ENCODE measurements at places on chromosomes 6 and 20.

- no peak for DNase-seq
Observed at GRCh38 chr6:142935553-142936517, 9.1 kb downstream of the HIVEP2 start.

- DNase-seq, result no peak
Observed at GRCh38 chr6:106086814-106087175, 659 bp downstream of the PRDM1 start.

GRCh38 chr6:33297956-33298772 is 578 bp downstream of the RGL2 start:
- DNase-seq, result no peak

DNA sequence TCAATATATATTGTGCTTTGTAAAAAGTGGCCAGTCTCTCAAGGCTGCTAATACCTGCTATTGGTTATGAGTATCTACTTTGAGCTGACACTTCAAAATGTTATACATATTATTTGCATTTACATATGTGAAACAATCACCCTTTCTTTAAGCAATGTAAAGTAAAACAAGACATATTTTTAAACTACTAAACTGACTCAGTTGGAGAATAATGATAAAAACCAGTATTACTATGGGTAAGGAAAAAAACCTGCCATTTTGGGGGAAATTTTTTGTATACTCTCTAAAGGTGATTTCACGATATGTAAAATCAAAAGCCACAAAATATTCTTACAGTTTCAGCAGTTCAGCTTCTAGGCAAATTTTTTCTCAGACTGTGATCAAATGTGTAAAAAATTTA is 232.3 kb downstream of the PRL start:
- DNase-seq, result no peak

GRCh38 chr6:97029552-97029951 is 105.0 kb downstream of the KLHL32 start:
- DNase-seq, result no peak

GRCh38 chr20:40610730-40611129 is 78.3 kb downstream of the MAFB start:
- DNase-seq, result no peak

DNA sequence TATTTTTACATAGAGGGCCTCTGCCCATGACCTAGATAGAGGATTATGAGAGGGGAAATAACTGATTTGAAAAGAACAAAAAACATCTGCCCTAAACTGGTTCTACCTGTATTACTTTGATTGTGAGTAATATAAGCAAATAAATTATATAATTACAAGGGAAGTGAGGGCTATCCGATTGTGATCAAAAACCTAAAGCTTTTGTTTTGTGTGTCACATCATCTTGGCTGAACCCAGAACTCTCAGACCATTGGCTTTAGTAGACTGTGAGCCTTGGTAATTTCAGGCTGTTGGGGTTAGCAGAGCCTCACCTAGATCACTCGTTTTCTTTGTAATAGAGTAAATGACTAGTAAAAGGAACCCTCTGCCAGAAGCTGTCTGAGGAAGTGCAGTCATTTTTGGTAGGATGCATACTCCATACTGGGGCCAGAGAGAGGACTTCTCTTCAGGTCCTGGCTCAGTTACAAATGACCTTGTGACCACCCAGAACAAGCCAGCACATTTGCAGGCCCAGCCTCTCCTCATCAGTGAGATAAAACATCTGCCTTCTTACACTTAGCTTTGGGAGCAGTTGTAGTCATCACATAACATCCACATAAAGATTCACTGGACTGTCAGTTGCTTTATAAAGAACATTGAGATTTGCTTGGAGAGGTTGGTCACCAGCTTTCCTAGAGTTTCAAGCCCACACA is 13.5 kb downstream of the STK35 start:
- DNase-seq, result no peak

DNA sequence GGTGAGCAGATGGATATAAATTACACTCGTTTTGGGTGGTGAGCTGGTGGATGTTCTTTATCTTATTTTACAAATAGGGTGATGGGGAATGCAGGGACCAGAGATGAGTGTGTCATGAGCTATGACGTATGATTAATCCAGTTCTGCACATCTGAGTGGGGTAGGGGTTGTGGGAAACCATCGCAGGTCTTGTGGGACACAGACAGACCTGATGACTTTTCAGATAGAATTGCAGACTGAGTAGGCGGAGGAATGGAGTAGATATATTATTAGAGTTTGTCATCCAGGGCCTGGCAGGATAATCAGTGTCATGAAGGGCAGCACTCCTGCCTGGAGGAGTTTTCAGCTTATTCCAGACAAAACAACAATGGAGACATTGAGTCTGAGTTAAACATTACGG is 12.9 kb upstream of the DSP start:
- no peak for DNase-seq

- no peak for DNase-seq
Observed at GRCh38 chr6:107360476-107360875, 98.9 kb downstream of the PDSS2 start.

GRCh38 chr20:1813674-1814635 is 81.3 kb upstream of the SIRPA start:
- no peak for DNase-seq

DNA sequence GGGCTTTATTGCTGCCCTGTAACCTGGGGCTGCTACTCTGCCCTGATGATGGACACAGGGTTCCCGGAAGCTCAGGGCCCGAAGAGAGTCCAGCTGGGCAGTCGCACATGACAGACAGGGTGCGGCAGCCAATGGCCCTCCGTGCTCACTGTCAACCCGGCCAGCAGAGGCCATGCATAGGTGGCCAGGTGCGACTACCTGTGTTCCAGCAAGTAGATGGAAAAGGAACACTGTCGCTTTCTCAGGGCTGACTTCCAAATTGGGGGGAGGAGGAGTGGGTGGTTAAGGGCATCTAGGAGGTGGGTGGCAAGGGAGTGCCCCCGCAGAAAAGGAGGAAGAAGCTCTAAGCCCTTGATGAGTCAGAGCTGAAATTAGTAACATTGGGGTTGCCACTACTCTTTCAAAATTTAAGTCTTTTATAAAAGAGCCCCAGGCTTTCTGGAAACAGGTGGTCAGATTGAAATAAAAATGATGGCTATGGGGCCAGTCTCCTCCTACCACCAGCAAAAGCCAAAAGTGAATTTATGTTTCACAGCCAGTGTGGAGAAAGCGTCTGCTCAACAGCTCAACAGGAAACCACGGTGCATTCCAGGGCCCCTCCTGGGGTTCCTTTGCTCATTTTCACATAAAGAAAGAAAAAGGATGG is 2.3 kb upstream of the RAMACL start:
- DNase-seq, result no peak

- no peak for DNase-seq
Observed at GRCh38 chr6:80930376-80930775, 822.1 kb downstream of the TENT5A start.

- DNase-seq, result no peak
Observed at GRCh38 chr20:60627751-60628565, 624.1 kb upstream of the CDH4 start.

GRCh38 chr20:988272-988671 is 13.8 kb downstream of the RSPO4 start:
- no peak for DNase-seq

- DNase-seq, result no peak
Observed at GRCh38 chr6:36915599-36915998, 29.8 kb downstream of the C6orf89 start.

- no peak for DNase-seq
Observed at GRCh38 chr6:16472349-16473069, 234.1 kb downstream of the GMPR start.

GRCh38 chr20:23404196-23404595 is 17.1 kb downstream of the NAPB start:
- DNase-seq, result no peak

DNA sequence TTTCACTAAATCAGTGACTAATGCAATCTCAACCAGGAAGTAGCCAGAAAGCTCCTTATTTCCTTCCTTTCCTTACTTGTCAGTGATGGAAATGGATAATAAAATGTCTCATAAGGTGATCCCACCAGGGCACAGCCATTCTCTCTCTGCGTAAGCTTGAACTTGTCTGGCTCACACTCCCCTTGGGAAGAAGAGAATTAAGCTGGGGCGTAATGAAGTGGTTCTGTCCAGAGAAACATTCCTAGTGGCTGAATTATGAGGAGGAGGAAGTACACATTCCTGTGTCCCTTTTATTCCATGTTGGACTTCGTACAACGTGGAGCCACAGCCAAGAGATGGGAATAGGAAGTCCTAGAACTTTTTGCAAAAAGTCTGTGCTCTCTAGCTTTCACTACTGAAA is 93.7 kb downstream of the MTHFD1L start:
- no peak for DNase-seq

- no peak for DNase-seq
Observed at GRCh38 chr6:23340271-23340670, 770.9 kb downstream of the HDGFL1 start.

DNA sequence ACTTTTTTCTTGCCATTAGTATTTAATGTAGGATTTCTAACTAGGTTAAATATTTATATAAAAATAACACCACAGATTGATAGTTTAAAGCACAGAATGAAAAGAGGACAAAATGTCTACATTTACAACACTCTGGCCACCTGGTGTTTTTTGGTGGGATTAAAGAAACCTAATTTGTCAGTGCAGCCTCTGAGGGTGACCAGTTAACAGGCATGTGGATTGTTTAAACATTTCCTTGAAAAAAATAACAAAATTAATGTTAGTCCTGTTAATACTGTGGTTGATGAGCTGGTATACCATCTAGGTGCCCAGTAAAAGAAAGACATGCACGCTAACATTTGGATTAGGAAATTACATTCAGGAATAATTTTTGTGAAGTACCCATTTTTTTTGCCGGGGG is 8.8 kb downstream of the SLC9A8 start:
- DNase-seq, result no peak

DNA sequence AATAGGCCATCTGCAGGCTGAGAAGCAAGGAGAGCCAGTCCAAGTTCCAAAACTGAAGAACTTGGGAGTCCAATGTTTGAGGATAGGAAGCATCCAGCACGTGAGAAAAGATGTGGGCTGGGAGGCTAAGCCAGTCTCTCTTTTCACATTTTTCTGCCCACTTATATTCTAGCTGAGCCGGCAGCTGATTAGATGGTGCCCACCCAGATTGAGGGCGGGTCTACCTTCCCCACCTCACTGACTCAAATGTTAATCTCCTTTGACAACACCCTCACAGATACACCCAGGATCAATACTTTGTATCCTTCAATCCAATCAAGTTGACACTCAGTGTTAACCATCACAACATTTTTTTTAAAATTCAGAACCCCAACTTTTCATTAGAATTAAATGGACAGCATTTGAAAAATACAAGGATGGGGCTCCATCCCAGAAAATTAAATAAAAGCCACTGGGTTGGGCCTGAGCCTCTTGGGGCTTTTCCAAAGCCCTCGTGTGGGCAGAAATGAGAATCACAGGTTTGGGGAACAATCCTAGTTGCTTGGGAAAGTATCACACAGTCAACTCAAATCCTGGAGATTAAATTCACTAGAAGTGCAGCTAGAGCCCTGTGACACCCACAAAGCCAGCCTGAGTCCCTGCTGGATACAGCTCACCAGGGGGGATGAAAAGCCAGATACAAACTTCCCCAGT is 2.2 kb downstream of the CLDN20 start:
- DNase-seq, result no peak

DNA sequence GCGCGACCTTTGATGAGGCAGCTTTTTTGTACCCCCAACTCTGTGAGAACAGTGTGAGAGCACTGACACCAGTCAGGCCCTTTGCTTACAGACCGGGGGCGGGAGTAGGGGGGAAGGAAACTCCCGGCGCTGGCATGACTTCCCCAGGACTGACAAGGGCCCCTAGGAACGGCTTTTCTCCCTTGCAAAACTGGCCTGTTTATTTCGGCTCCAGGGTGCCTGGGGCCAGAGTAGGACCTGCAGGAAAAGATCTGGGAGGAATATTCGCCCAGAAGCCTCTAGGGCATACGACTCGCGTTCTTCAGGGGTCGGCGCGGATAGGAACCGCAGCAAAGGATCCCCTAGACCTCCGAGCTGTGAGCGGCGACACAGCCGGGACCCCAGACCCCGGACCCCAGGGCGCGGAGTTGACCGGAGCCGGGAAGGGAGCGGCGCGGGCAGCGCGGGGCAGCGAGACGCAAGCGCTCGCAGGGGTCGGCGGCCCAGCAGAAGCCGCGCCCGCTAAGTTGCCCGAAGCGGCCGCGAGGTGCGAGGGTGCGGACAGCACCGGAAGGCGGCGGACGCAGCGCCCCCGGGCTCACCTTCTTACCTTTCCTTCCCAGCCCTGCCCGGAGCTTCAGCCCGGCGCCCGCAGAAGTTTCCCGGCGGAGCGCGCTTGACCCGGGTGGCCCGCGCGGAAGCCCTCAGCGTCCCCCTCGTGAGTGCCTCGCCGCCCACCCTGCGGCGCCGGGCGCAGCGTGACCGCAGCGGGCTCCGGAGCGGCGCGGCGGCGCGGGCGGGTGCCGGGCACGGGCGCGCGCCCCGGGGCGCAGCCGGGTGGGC is at the start of gene POPDC3:
TSS of gene POPDC3 (minus strand) at position 771 of the 822 bp plus-strand sequence. CDS start 18,105 bp downstream, outside the sequence.
- no peak for DNase-seq

- DNase-seq, result no peak
Observed at GRCh38 chr20:62628691-62629090, 13.6 kb upstream of the SLCO4A1 start.

DNA sequence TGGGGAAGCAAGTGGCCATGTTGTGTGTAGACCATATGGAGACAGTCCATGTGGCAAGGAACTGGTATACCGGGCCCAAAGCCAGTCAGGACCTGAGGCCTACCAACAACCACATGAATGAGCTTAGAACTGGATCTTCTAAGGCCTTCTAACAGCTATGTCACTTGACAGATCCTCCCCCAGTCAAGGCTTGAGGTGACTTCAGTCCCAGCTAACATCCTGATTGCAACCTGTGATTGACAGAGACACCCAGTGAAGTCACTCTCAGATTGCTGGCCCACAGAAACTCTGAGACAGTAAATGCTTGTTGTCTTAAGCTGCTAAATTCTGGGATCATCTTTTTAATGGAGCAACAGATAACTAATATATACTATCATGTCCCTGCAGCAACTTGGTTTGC is 32.9 kb downstream of the AHI1 start:
- no peak for DNase-seq

DNA sequence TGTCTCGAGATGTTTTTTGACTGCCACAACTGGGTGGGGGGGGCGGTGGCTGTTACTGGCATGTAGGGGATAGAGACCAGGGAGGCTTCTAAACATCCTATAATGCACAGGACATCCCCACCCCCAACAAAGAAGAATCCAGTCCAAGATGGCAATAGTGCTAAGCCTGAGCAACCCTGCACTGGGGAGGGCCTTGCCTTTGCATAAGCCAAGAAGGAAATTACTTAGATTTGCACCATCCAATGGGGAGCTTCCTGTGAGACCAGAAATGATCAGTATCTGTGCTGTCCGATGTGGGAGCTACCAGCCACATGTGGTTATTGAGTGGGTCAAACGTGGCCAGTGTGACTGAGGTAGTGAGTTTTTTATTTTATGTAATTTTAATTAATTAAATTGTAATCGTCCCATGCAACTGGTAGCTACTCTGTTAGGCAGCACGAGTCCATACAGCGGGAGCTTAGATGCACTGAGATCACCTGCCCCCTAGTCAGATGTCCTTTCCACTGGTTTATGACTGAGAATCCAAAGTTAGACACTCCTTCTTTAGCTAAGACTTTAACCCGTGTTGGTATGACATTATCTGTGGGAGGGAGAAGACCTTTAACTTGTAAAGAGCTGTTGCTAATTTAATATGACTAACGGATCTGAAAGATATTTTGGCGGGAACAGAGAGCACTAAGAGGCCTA is 97.4 kb upstream of the NEDD9 start:
- no peak for DNase-seq
